Stimulated activated CD4-positive, alpha-beta T cell treated with anti-CD3 and anti-CD28 coated beads, TNF-alpha, amount 100 ng/mL, for 4 hours (primary cell): ENCODE measurements at places on chromosomes 11 and 22.

GRCh38 chr11:65116370-65117205, 913 bp downstream of the ZNHIT2 start:
- DNase-seq, result no peak

- DNase-seq, result no peak
Observed at GRCh38 chr11:67054836-67055523, 1.7 kb upstream of the RHOD start.

- no peak for DNase-seq
Observed at GRCh38 chr11:103910721-103911120, 125.7 kb upstream of the DDI1 start.

GRCh38 chr22:23259916-23260644, 79.8 kb downstream of the BCR start:
- no peak for DNase-seq

- no peak for DNase-seq
Observed at GRCh38 chr11:3808861-3809623, 682 bp downstream of the PGAP2 start.

DNA sequence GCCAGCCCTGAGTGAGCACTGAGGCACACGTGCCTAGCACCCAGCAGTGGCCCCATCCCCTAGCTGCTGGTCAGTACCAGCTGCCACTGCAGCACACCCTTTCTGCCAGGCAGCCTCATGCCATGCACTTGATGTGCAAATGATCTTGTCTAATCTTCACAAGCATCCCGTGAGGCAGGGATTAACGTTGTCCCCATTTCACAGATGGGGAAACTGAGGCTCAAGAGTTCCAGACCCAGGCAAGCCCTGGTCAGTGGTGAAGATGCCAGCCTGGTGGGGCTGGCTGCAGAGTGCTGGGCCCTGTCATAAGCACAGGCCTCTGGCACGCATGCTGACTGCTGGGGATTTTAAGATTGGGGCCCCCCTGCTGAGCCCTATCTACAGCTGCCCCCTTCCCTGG, 8.4 kb upstream of the CDKN1C start:
- DNase-seq, result no peak

DNA sequence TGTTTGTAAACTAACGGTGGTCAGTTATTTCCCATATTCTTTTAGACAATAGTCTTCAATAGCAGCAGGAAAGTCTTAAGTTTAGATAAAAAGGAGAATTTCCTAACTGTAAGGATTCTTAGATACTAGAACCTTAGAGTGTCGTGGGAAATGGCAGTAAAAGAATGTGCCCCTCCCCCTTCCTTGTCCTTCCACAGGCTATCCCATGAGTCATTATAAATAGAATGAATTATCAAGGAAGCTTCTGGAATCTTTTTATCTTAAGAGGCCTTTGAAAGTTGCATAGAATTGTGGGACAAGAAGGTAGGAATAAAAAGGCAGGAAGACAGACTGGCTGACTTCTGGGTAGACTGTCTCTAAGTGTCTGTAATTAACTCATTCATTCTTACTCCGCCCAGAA, 165.2 kb upstream of the TBCEL start:
- no peak for DNase-seq

DNA sequence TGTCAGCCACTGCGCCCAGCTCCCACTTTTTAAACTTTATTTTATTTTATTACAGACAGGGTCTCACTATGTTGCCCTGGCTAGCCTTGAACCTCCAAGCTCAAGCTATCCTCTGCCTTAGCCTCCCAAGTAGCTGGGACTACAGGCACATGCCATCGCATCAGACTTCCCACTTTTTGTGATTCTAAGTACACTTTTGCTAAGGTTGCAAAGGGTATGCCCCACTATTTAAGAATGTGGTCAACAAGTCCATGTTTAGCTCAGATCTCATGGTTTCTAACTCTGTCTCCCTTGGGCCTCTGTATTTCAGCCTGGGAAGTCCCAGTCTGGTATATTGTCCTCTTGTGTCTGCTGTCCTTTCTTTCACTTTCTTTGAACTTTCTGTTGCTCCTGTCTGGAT, 35.3 kb downstream of the EXPH5 start:
- no peak for DNase-seq

- DNase-seq, result no peak
Observed at GRCh38 chr22:18064636-18065035, 13.2 kb upstream of the PEX26 start.

GRCh38 chr11:82986446-82986845, 84.9 kb downstream of the DDIAS start:
- no peak for DNase-seq

DNA sequence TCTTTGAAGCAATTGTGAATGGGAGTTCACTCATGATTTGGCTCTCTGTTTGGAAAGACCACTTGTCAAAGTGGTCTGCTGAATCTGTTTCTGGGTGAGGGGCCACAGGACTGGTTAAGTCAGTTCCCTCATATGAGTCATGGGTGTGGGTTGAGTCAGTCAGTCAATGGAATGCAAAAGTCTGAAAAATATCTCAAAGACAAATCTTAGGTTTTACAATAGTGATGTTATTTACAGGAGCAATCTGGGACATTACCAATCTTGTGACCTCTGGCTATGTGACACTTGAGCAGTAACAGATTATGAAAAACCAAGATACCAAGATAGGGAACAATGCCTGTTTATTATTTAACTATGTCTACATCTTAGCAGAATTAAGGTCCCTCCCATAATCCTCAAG, 311.6 kb downstream of the AASDHPPT start:
- DNase-seq, result no peak

GRCh38 chr22:36865346-36865745, 4.5 kb downstream of the NCF4 start:
- no peak for DNase-seq

GRCh38 chr11:35583126-35583525, 35.1 kb upstream of the FJX1 start:
- DNase-seq, result no peak

DNA sequence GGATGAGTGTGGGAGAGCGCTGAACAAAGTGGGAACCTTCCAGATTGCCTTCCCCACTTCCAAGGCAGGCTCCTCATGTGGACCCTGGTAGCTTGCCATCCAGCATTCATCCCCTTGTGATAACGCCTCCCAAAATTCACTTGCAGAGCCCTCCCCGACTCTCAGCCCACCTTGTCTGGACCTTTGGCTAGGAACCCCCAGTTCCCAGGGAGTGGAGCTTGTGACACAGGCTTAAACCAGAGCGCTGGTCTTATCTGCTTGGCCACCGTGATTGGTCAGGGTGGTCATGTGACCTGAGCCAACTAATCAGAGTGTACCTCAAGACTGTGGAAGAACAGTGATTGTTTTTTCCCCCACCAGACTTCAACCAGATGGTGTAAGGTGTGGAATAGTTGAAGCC, 9.6 kb upstream of the SLC35C1 start:
- no peak for DNase-seq

DNA sequence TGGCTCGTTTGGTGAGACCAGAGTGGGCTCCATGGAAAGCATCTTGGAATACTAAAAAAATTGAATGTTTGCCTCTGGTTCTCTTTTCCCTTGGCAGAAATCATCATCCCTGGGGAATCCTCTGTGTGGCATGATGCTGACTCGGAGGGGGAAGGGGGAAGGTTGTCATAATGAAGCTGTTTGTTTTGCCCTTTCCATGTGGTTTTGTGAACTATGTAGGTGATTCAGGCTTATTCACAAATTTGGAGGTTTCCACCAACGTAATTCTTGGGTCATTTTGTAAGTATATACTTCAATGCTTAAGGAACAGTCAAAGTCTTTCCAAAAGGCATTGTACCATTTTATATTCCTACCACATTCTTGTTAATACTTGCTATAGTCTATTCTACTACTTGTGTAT, 754.0 kb upstream of the FAT3 start:
- DNase-seq, result no peak

GRCh38 chr11:2898366-2899079, 12.9 kb upstream of the CDKN1C start:
- peak; percentile 32 for DNase-seq

DNA sequence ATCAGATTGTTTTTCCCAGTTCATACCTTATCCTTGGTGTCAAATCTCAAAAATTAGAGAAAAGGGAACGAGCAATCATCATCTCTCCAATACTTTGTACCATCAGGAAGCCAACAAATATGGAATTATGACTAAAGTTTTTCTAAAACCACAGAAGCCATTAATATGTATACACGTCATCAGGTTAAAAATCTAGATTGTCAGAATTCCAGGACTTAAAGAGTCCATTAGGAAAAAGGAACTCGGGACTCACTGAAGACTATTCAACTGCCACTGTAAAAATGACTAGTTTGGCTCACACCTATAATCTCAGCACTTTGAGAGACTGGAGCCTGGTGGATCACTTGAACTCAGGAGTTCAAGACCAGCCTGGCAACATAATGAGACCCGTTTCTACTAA, 344.4 kb upstream of the LRRC4C start:
- DNase-seq, result no peak

GRCh38 chr11:45754261-45754709, 50.7 kb upstream of the SLC35C1 start:
- no peak for DNase-seq

GRCh38 chr22:39171623-39172264, 19.3 kb upstream of the CBX7 start:
- no peak for DNase-seq
